ENCODE measurements at places on chromosomes 5 and 9. TPM values are rescaled to one million over a fixed set of nuclear protein-coding genes. Genes with fewer than 3 reads are reported as not detected.
A peak's percentile ranks its signal among the peaks of the same experiment; 100 is the strongest.

DNA sequence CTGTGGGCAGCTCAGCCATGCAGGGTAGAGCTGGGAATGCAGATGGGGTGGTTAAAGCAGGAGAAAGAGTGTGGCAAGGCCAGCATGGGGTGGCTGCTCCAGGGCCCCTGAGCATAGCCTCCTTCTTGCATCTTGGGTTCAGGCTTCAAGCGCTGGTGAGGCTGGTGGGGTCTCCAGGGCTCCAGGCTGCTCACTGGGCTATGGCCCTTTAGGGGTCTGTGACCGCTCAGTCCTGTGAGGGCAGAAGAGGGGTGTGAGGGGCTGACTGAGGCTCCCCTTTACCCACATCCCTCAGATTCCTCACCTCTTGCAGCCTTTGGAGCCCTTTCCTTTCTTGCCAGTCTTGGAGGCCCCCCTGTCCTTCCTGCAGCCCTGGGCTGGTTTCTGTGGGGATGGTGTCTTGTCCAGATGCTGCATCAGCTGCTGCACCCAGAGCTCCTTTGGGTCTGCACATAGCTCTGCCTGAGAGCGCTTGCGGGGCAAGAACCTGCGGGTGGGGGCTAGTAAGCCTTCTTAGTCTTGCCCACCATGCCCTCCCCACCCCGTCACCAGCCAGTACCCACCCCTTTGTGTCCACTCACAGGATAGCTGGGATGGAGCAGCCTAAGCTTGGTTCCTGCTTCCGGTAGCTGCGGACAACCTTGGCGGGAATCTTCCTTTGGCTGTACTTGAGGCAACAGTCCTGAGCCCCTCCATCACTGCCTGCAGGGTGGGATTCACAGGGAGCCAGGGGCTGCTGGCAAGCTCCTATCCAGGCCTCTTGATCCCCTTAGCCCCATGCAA, 549 bp downstream of the CCL21 start:
- no peak overlapping the region for H3K27ac ChIP-seq
- peaks cover 4% of the 10 kb centered on the region for H3K4me1 ChIP-seq
- no peak overlapping the region for H3K4me3 ChIP-seq
- H3K27me3 ChIP-seq, result no peaks in the 10 kb centered on the region
- DNase-seq, result no peak

GRCh38 chr9:341634-342421, 127.2 kb downstream of the DOCK8 start:
- no peak overlapping the region for H3K27ac ChIP-seq
- H3K36me3 ChIP-seq, result no peaks in the 10 kb centered on the region
- DNase-seq, result no peak

The MYOZ3 gene
- 0.26 TPM for polyA plus RNA-seq

DNA sequence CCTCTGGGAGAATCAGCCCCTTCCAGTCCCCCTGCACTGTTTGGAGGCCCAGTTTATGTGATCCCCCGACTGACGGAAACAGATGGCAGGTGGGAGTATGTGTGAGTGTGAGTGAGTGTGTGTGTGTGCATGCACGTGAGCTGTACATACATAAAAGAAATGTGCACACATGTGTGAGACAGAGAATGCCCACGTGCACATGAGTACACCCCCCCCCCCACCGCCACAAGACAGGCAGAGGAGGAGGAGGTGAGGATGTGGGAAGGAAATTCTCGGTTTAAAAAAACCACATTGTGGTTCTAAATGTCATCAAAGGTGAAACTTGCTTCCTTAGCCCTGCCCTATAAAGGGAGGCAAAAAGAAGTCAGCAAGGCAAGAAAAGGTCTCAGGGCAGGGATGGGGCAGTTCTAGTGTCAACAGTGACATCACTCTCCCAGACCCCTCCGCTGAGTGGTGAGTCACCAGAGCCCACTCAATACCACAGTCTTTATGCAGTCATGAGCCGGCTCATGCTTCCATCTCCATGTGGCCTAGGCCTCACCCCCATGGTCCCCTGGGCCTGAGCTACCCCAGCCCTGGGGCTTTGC, 79.2 kb upstream of the HSPA9 start:
- no peak for DNase-seq
- no peak overlapping the region for H3K4me3 ChIP-seq
- H3K36me3 ChIP-seq, result no peaks in the 10 kb centered on the region

The PAIP2 gene
- polyA plus RNA-seq, result 73.2 TPM

- no peak overlapping the region for H3K27ac ChIP-seq
- no peaks in the 10 kb centered on the region for H3K36me3 ChIP-seq
- no peaks in the 10 kb centered on the region for H3K27me3 ChIP-seq
- H3K4me1 ChIP-seq, result no peaks in the 10 kb centered on the region
Measured at GRCh38 chr5:160685219-160685618, 166.8 kb downstream of the ATP10B start.

DNA sequence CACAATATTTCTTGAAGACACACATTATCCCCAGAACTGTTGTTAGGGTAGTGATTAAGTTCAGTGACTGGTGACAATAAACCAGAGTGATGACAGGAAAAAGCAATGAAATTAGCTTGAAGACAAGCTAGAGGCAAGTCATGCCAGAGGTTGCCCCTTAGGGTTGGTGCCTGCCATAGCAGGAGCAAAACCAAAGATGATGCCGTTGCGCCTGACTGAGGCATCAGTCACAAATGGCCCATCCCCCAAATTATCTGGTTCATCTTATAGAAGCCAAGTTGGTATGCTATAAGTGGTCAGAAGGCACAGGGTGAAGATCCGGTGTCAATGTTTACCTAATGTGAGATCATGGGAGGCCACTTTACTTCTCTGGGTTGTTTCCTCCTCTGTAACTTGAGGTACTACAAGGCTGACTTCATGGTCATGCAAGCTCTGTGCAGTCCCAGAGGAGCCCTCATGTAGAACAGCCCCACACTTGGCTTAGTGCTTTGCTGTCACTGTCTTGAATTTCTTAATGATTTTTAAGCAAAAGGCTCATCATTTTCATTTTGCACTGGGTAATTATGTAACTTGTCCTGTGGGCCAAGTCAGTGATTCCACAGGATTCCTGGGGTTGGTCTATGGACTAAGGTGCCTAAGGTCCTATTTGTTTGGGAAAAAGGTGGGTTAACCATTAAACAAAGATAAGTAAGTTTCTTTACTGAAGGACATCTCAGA, 211.3 kb downstream of the MAN2A1 start:
- DNase-seq, result no peak
- H3K27ac ChIP-seq, result no peak overlapping the region
- no peak overlapping the region for H3K4me3 ChIP-seq

The C9orf50 gene
- 0.30 TPM for polyA plus RNA-seq

GRCh38 chr5:158246661-158247060, 387.7 kb upstream of the CLINT1 start:
- no peaks in the 10 kb centered on the region for H3K4me1 ChIP-seq
- H3K27ac ChIP-seq, result no peak overlapping the region
- no peaks in the 10 kb centered on the region for H3K27me3 ChIP-seq
- no peak overlapping the region for H3K4me3 ChIP-seq
- no peaks in the 10 kb centered on the region for H3K36me3 ChIP-seq
- DNase-seq, result no peak

The RASGRF2 gene
- not detected for polyA plus RNA-seq

GRCh38 chr9:22041775-22042174, 32.7 kb upstream of the CDKN2B start:
- no peaks in the 10 kb centered on the region for H3K4me1 ChIP-seq
- H3K27me3 ChIP-seq, result no peaks in the 10 kb centered on the region
- no peak overlapping the region for H3K4me3 ChIP-seq
- peak overlapping the region; percentile 64 for H3K27ac ChIP-seq
- H3K36me3 ChIP-seq, result no peaks in the 10 kb centered on the region

DNA sequence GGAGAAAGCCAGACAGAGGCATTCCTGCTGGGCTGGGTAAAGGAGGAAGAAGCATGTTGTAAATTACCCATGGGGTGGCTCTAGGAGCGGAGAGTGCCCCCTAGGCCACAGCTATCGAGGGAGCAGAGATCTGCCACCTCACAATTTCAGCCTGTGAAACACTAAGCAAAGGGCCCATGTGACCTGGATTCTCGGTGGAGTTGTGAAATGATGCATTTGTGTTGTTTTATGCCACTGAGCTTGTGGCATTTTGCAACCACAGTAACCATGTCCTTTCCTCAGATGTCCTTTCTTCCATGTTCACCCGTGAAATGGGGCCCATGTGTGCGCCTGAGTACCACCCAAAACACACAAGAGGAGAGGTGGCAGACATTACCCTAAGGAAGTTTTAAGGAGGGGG, 159.3 kb downstream of the SYK start:
- no peak overlapping the region for H3K27ac ChIP-seq
- H3K36me3 ChIP-seq, result no peaks in the 10 kb centered on the region
- H3K27me3 ChIP-seq, result no peaks in the 10 kb centered on the region
- H3K4me3 ChIP-seq, result no peak overlapping the region
